Cortex of kidney (tissue), 1 donor: ENCODE measurements at places on chromosomes 2 and 18.

GRCh38 chr18:1906421-1906820, 664.9 kb downstream of the METTL4 start:
- no peak for DNase-seq

- no peak for DNase-seq
Measured at GRCh38 chr18:77061946-77062517, 70.6 kb downstream of the MBP start.

GRCh38 chr18:56910237-56910636, 236.7 kb upstream of the BOD1L2 start:
- no peak for DNase-seq

DNA sequence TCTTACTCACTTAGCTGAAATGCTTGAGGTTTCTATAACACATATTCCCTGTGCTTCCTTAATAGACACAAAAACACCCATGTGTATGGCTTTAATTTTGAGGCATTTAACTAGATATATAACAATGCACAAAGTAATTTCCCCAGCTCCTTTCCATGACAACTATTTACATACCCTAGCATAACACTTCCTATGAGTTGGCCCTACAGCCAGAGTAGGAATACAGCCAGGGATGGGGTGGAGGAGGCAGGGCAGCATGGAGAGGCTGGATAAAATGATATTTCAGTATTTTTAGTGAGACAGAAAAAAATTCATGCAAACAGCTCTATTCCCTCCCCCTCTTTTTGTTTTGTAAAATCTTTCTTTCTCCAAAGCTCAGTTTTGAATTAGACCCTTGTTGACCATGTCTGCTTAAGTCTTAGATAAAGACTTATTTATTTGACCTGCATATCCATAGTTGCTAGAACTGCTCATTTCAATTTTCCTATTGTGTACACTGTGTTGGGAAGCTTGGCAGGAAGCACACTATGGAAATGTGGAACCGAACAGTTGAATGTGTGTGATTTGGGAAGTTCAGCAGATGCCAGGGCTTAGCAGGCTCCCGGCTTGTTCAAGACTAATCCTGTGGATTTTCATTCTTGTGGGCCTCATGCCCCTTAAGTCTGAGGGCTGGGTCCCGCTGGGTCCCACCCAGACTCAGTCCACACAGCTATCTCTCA, 11.2 kb upstream of the B3GNT2 start:
- no peak for DNase-seq

DNA sequence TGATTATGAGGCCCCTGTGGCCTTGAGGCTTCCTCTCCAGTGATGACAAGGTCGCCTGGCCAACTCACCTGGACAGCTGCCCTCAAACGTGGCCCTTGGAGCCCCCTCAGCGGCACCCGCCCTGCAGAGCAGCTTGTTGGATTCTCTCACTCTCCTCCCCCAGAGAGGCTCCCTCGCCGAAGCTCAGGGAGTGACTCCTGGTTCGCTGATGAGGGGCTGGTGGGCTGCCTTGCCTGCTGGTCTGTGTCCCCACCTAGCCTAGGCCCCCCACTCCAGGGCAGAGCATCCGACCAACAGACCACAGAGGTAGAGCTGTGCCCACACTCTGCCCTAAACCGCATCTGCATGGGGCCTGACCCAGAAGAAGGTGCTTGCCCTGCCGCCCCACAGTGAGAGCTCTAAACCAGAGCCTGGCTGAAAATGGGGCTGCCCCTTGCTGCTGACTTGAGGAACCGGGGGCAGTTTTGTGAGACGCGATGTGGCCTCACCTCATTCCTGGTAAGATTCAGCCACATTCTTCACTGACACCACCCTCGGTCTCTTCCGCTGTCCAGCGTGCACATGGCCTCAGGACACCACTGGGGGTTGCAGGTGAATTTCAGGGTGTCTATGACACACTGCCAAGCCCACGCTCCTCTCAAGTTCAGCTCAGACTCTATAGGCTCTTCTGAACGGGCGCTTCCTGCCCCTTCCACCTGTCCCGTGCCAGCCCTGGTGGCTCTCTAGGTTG, 131.6 kb downstream of the CABLES1 start:
- no peak for DNase-seq

DNA sequence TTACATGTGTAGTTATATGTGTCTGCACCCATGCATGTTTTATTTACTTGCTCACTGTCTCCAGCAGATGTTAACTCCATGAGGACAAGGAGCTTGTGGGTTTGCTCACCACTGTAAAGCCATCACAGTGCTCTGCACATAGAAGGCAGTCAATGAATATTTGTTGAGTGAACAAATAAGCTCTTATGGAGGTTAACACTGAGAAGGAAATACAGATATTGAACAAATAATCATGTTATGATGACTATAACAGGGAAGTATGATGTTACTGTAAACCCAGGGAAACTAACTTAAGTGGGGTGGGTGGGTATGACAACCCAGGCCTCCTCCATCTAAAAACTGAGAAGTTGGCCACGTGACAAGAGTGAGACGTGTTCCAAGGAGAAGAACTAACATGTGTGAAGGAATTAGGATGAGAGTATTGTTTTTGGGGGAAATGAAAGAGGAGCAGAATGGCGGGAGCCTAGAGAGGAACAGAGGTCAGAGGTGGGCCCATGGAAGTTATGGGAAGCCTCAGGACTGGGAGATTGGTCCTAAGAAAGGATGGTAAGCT, 6.0 kb upstream of the FAM117B start:
- DNase-seq, result no peak

DNA sequence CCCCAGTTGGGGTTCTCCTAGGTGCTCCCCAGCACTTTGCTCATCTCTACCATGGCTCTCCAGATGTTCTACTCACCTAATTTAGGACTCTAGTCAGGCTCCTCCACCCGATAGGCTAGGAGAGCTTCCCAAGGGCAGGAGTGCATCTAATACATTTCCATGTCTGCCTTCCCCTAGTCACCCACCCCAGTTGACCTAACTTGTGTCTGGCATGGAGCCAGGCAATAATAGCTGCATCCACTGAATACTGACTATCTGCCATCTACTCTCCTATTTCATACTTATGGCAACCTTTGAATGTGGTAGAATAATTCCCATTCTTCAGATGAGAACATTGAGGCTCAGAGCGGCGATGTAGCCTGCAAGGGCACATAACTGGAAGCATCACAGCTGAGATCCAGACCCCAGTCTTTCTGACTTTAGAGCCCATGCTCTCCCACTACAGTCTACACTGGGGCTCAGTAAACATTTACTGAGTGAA, 71.8 kb upstream of the YWHAQ start:
- no peak for DNase-seq

- DNase-seq, result no peak
Measured at GRCh38 chr2:173672573-173673340, 292.4 kb downstream of the SP3 start.

GRCh38 chr2:219631406-219631891, 4.0 kb downstream of the SLC4A3 start:
- DNase-seq, result no peak

GRCh38 chr2:151610310-151610709, 124.0 kb downstream of the NEB start:
- no peak for DNase-seq

DNA sequence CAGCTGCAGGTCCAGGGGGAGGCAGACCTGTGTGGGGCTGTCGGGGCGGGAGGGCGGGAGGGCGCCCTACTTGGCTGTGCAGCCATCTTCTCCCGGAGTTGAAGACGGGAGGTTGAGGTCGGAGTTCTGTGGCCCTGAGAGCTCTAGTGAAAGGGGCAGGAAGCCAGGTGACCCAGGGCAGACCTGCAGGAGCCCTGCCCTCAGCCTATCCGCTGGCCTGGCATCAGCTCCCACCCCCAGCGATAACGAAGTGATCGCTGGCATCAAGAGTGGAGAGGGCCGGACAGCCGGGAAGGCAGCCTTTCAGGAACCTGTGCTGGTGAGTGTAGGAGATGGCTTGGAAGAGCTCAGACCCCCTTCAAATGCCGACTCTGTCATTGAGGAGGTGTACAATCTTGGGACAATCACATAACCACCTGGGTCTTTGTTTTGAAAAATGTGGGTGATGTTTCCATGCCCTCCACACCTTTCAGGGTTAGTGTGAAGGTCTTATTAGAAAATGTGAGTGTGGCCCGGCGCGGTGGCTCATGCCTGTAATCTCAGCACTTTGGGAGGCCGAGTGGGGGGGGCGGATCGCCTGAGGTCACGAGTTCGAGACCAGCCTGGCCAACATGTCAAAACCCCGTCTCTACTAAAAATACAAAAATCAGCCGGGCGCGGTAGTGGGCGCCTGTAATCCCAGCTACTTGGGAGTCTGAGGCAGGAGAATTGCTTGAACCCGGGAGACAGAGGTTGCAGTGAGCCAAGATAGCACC, 1.3 kb downstream of the ARHGEF4 start:
- DNase-seq, result no peak

- DNase-seq, result no peak
Measured at GRCh38 chr2:170812710-170813600, 3.7 kb upstream of the GAD1 start.

DNA sequence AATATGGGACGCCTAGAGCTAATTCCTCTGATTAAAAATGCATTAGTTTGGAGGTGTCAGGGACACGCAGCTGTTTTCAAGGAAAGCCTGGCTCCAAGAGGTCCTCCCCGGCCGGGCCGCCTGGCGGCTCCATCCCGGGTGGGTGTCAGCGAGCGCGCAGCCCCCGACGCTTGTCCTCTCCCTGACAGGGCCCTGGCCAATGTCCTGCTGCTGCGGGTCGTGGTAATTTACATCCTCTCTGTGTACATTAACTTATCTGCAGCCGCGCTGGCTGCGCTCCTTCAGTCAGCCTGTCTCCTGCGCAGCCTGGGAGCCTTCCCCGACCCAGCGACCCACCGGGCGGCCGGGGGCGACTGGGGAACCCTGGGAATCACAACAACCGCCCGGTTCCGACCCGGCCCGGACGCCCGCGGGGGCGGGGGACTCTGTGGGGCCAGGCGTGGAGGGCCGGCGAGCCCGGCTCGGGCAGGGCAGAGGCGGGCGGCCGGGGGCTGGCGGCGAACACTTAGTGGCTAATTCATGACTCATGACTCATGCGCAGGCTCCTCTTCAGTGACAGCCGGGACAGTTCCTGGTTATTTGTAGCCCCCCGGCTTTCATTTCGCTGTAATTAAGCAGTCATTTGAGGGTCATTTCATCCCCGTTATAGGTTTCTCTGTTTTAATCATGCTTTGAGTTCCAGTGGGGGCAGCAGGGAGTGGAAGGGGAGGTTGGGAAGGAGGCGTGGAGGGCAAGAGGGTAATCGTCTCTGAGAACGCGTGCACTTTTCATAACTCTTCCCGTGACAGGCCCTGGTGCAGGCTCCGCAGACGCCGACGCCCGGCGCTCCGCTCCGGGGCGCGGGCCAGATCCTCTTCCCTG, 141.9 kb upstream of the CTAGE1 start:
- no peak for DNase-seq

- DNase-seq, result no peak
Measured at GRCh38 chr2:192534072-192534471, 339.3 kb upstream of the TMEFF2 start.

GRCh38 chr2:223943561-223944008, 1.6 kb downstream of the WDFY1 start:
- DNase-seq, result no peak

DNA sequence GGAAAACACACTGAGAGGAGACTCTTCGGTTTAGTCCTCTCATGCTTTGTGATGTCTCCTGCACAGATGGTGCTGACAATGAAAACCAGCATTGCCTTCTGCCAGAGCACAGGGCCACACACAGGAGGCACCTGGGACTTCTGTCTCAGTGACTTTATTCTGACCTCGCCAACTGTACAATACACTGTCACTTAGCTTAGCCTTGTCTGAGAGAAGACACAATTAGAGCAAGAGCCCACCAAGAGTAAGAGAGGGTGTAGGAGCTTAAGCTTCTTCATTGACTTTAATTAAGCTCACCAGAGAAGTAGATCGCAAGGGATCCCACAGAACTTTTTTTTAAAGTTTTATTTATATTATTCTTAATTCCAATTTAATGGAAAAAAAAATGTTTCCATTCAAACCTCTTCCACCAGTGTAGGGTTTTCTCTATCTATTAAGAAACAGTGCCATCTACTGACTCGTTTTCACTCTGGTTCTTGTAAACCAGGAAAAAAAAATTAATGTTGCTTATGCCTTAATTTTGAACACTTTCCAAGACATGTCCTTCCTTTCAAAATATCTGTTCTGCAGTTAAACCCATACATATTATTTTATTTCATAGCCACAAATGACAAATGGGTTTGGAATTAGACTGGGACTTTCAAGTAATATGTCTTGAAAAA, 42.4 kb upstream of the DDX18 start:
- no peak for DNase-seq

DNA sequence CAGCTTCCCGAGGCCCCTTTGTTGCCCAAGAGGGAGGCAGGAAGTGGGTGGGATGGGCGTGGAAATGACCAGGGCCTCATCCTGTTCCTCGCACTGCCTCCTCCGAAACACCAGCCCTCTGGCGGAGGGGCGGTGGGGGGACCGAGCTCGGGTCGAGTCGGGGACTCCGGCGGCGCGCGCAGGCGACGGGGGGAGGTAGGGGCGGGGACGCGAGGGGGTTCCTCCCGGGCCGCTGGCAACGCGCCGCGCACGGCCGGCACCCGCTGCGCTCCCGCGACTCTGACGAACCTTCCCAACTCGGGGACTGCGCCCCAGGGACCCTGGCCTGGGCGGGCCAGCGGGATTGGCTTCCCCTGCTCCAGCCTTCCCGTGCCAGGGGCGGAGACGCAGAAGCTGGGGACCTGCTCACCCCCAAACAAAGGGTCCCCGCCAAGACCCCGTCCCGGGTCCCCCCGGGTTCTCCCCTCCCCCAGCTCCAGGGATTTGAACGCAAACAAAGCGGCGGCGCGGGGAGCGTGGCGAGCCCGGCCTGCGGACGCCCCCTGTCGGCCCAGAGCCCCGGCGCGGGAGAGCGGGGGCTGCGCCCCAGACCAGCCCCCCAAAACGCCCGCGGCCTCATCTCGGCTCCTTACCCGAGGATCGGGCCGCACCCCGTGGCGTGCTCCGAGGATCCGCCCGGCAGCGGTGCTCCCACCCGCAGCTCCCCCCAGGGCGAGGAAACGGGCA, 1.2 kb downstream of the SEMA4C start:
- DNase-seq, result no peak

- DNase-seq, result no peak
Measured at GRCh38 chr2:151438506-151438905, 28.8 kb downstream of the RIF1 start.

GRCh38 chr18:72544092-72544886, at the start of gene CBLN2:
TSS of gene CBLN2 (minus strand) at chr18:72544342. CDS start at chr18:72542160, 2,182 bp downstream.
- DNase-seq, result no peak

- DNase-seq, result no peak
Measured at GRCh38 chr2:192127434-192127833, 67.3 kb downstream of the TMEFF2 start.

DNA sequence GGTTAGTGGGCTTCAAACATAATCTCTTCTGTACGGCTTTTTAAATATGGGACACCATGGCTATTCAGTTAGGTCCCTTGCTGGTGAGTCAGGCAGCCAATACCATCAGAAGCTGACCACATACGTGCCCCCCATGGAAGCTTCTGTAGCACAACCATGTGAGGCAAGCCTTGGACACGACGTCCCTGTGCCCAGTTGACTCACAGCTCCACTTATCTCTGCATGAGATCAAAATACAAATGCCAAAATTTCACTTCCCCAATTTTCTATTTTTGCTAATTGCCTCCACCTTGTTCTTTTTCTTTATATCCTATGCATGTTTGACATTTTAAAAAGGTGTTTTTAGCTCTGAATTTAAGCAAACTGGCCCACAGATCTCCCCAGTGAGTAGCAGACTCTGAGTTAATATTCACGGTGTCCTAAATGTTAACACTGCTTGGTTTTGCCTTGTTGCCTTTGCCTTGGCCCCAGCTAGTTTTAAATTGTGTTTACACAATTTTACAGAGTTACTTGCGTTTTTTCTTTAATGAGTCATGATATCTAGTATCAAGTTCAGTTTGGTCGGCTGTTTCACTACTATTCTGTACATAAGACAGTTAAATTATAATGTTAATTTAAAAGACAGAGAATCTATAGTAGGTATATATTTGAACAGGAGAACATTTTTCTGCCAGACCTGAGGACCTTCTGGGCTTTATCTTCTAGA, 77.5 kb downstream of the CDCA7 start:
- DNase-seq, result no peak
